ENCODE measurements at places on chromosomes 12 and 14. TPM values are rescaled to one million over a fixed set of nuclear protein-coding genes. Genes with fewer than 3 reads are reported as not detected.

- no peak for DNase-seq
Measured at GRCh38 chr14:22552827-22553076, 36.3 kb downstream of the DAD1 start.

GRCh38 chr14:47040550-47040949 is 389.0 kb upstream of the RPL10L start:
- DNase-seq, result peak; percentile 67

DNA sequence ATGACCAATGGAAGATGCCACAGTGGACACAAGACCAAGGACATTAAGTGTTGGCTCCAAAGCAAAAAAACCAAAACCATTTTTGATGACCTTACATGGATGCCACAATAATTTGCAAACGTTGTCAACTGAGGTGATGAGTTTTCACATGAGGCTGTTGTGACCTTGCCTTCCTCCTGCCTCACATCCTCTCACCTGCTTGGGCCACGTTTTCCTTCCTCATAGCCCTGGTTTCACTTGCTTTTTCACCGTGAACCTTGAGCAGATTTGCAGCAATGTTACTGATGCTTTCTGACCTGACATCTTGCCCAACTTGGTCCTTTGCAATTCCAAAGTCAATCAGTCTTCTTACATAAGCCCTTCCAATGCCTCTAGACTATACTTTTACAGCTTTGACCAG is 3.7 kb downstream of the KRT6B start:
- no peak for DNase-seq

DNA sequence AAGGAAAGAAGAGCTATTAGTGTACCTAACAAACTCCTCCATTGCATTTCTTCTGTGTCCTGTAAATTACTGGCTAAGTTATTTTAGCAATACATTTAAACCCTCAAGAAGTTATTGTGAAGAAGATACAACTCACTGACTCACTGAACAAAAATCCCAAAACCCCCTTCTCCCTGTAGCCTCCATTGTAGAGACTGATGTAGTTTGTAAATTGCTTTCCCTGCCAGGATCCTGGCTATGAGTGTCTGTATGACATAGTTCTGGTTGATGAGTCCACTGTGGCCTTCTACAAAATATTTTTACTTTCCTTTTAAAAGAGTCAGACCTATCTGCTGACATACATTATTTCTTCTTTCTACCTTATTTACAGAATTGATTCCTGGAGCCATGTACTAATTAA is 155.6 kb downstream of the SLC6A15 start:
- DNase-seq, result no peak

DNA sequence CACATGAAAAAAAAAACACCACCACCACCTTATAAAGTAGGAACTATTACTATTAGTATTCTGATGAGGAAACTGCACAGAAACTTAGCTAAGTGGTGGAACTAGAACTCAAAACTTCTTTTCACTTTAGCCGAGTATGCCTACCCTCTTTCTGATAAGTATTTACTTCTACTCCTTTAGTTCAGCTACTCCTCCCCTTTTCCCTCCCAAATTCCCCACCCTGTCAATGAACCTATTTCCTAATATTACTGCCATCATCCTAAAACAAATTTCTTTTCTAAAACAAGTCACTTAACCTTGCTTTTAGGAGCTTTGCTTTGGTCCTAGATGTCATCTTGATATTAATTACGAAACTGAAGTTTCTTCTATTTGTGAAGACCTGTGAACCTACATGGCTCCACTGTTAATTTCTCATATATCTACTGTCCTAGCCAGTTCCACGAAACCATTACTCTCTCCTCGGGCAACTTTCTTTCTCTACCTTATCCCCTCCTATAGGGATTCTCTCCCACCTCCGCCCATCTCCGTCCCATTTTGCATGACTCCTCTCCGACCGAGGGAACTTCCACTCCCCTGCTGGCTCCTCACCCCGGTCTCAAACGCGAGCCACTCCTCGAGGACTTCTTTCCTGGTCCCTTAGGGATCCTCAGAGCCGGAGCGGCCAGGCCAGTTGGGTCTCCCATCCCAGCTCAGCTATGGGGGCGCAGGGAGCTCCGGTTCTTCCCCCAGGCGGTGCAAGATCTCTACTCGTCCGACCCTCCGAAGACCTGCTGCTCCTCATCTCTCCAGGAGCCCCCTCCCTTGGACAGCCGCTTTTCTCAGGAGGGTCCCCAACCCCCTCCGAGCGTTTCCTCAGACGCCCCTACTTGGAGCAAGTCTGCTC is 1.1 kb downstream of the NUMB start:
- DNase-seq, result peak; percentile 50

GRCh38 chr14:77061630-77062257 is 33.2 kb upstream of the IRF2BPL start:
- no peak for DNase-seq

GRCh38 chr14:100486025-100486828 is 101.0 kb downstream of the BEGAIN start:
- peak; percentile 84 for DNase-seq

DNA sequence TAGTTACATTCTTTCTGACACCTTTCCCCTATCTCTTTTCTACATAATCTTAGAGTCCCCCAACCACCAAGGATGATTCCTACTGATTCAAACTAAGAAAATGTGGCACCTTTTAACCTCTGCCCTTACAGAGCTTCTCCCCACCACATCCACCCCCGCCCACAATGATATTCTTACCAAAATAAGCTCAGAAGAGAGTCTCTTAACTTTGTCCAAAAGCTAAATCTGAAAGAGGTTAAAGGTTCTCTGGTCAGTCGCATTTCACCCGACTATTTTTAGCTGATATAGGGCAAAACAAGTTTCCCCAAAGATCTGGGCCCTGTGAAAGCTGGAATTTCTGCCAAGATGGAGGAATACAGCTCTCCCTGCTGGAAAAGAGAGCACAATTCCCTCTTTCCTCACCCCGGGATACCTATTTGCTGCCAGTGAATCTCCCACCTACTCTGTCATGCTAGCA is 128.6 kb downstream of the ZFP36L1 start:
- no peak for DNase-seq

Gene CACNA2D4
- 2.7 TPM for total RNA-seq

Gene DNAJC22
- 10.7 TPM for total RNA-seq

Data from SJCRH30 (cell line).